ENCODE measurements at places on chromosomes 1 and 21.

- DNase-seq: no peak
Observed at GRCh38 chr1:36845802-36846201, 188.5 kb downstream of the GRIK3 start.

DNA sequence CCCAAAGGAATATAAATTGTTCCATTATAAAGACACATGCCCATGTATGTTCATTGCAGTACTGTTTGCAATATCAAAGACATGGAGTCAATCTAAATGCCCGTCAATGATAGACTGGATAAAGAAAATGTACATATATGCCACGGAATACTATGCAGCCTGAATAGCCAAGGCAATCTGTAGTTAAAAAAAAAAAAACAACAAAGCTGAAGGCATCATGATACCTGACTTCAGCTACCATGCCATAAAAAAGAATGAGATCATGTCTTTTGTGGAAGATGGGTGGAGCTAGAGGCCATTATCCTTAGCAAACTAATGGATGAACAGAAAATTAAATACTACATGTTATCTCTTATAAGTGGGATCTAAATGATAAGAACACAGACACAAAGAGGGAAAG is 36.0 kb downstream of the GPR88 start:
- no peak for DNase-seq

DNA sequence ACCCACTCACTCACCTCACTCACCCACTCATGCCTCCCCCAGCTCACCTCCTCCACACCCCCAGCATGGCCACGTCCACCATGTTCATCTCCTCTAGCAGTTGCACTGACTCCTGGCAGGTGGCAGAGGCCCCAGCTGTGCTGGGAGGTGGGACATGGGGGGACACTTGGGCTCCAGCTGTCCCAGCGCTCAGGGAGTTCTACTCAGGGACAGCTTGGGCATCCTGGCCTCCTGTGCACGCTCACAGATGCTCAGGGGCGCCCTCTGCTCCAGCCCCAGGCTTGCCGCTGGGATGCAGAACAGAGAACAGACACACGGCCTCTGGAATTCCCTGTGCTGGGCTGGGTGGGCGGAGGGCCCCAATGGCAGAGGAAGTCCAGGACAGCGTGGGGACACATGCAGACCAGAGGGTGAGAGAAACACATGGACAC is 5.2 kb downstream of the KRTAP10-8 start:
- DNase-seq: no peak

DNA sequence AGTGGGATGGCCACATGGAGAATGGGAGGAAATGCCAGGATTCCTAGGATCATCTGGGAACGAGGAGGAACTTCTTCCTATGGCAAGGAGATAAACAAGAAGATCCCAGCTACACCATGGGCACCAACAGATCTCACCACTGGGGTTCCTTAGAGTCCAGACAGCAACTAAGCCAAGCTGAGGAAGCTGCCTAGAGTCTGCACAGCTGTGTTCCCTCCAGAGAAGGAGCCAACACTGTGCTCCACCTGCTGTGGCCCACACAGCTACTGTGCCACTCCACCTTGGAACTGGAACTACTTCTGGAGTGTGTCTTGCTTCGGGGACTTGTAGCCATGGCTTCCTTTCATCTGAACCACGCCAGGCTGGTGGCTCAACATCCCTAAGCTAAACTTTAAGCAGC is 6.0 kb downstream of the IFNAR1 start:
- no peak for DNase-seq

Data from ovary (tissue), 10 donors.